ENCODE measurements at places on chromosomes 7 and 10. TPM values are rescaled to one million over a fixed set of nuclear protein-coding genes. Genes with fewer than 3 reads are reported as not detected.

The AZGP1 gene
- total RNA-seq: not detected

The EGR2 gene
- 0.32 TPM for total RNA-seq

The AHR gene
- total RNA-seq: 117 TPM

The SFMBT2 gene
- 3.8 TPM for total RNA-seq

The PALD1 gene
- 6.6 TPM for total RNA-seq

The GNAT3 gene
- total RNA-seq: not detected

The JCAD gene
- total RNA-seq: 19.1 TPM

The CLCN1 gene
- total RNA-seq: not detected

The PTN gene
- not detected for total RNA-seq
